ENCODE measurements at places on chromosomes 11 and 22.

DNA sequence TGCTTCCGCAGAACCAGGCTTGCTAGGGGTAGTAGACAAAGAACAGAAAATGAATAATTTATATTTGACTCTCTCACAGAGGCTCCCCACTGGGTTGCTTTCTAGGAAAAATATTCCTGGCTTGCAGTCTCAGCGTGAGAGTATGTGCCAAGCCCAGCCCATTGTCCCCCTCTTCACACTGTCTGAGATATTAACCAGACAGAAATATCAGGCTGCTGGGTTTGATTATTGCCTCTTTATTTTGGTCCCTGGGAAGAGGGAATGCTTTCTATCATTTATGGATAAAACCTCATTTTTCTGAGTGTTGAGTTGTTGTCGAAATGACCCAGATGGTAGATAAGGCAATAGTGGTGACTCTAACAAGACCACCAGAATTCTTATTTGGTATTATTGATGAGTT lies 367.9 kb downstream of the METTL15 start:
- H3K4me1 ChIP-seq, result no peaks in the 10 kb centered on the region
- no peaks in the 10 kb centered on the region for H3K27me3 ChIP-seq
- no peak for DNase-seq
- no peak overlapping the region for H3K4me3 ChIP-seq
- no peaks in the 10 kb centered on the region for H3K36me3 ChIP-seq
- H3K27ac ChIP-seq, result no peak overlapping the region

GRCh38 chr22:33401291-33401690 lies 343.1 kb upstream of the SYN3 start:
- H3K4me1 ChIP-seq, result no peaks in the 10 kb centered on the region
- H3K27ac ChIP-seq, result no peak overlapping the region
- H3K4me3 ChIP-seq, result no peak overlapping the region
- H3K36me3 ChIP-seq, result no peaks in the 10 kb centered on the region
- H3K27me3 ChIP-seq, result no peaks in the 10 kb centered on the region

DNA sequence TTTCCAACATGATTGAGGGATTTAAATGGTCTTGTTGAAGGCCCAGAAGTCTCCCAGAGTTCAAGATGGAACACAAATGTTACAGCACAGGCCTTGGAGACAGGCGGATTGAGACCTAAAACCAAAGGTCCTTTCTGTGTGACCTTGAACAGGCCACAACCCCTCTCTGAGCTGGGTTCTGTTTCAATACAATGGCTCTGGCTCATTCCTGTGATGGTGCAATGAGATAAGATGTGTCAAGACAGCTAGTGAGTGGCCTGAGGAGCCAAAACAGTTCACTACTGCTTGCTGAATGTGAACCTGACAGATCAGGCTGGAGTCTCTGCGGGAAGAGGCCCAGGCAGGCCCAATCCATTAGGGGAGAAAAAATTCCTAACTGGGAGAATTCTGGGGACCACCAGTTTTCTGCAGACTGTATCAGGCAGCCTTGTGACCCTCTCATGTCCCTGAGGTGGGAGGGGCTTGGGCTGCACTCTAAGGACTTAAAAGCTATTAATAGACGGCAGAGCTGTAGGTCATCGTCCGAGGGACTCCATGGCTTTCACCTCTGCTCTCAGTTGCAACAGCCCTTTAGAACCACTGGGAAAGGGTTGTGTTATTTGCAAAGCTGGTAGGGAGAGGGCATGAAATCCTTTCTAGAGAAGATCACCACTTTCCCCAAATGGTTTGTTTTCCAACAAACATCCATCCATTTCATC lies 126.1 kb upstream of the TEAD1 start:
- H3K4me1 ChIP-seq, result no peaks in the 10 kb centered on the region
- no peaks in the 10 kb centered on the region for H3K36me3 ChIP-seq
- no peak overlapping the region for H3K27ac ChIP-seq
- H3K4me3 ChIP-seq, result no peak overlapping the region

- no peak for DNase-seq
- peaks cover 100% of the 10 kb centered on the region for H3K4me1 ChIP-seq
- H3K4me3 ChIP-seq, result no peak overlapping the region
- H3K27ac ChIP-seq, result peak overlapping the region; percentile 73
These were observed 39.7 kb downstream of the FLI1 start for GRCh38 chr11:128733440-128734102.

DNA sequence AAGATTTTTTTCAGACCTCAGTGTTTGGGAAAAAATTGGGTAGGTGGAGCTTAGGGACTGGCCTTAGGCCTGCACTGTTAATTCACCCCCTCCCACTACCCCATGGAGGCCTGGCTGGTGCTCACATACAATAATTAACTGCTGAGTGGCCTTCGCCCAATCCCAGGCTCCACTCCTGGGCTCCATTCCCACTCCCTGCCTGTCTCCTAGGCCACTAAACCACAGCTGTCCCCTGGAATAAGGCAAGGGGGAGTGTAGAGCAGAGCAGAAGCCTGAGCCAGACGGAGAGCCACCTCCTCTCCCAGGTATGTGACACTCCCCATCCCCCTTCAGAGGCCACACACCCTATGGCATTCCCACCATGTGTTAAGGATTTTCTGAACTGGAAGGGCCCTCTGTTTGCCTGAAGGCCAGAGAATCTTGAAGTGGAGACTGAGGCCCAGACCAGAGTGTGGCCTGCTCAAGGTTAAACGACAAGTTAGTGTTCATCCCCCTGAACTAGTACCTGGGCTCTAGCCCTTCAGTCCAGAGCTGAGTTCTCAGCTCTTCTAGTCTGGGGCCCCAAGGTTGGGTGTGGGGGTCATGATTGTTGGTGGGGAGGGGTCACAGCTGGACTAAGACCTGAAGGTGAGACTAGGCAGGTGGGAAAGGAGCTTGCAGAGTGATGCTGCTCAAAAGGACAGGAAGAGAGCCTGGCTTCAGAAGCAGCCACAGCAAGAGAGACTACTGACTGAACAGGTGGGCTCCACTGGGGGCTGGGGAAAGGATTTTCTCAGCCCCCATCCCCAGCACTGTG lies 2.3 kb upstream of the FOLR1 start:
- no peak overlapping the region for H3K4me3 ChIP-seq
- no peaks in the 10 kb centered on the region for H3K36me3 ChIP-seq
- no peak for DNase-seq
- no peaks in the 10 kb centered on the region for H3K27me3 ChIP-seq
- no peaks in the 10 kb centered on the region for H3K4me1 ChIP-seq
- no peak overlapping the region for H3K27ac ChIP-seq

GRCh38 chr11:35238882-35239281 lies 99.9 kb downstream of the CD44 start:
- H3K4me1 ChIP-seq, result peaks cover 45% of the 10 kb centered on the region
- no peak overlapping the region for H3K4me3 ChIP-seq
- no peaks in the 10 kb centered on the region for H3K36me3 ChIP-seq
- no peak for DNase-seq
- H3K27me3 ChIP-seq, result no peaks in the 10 kb centered on the region

- H3K27me3 ChIP-seq, result peaks cover 2% of the 10 kb centered on the region
- H3K36me3 ChIP-seq, result no peaks in the 10 kb centered on the region
- H3K4me3 ChIP-seq, result no peak overlapping the region
- DNase-seq, result no peak
- no peak overlapping the region for H3K27ac ChIP-seq
These were observed 107.0 kb downstream of the FAR1 start for GRCh38 chr11:13775471-13775870.

GRCh38 chr11:16902182-16902581 lies 112.0 kb downstream of the PLEKHA7 start:
- H3K4me1 ChIP-seq, result peaks cover 8% of the 10 kb centered on the region
- no peaks in the 10 kb centered on the region for H3K36me3 ChIP-seq
- no peak overlapping the region for H3K4me3 ChIP-seq
- H3K27ac ChIP-seq, result no peak overlapping the region
- no peaks in the 10 kb centered on the region for H3K27me3 ChIP-seq
- no peak for DNase-seq

- peak overlapping the region; percentile 96 for H3K27ac ChIP-seq
- DNase-seq, result peak; percentile 82
- no peaks in the 10 kb centered on the region for H3K27me3 ChIP-seq
These were observed 13.2 kb downstream of the PPM1F start for GRCh38 chr22:21939461-21939913.

All from CD14-positive monocyte (primary cell).